ENCODE measurements at places on chromosomes 1 and 21.

GRCh38 chr21:39164523-39164922 is 18.7 kb downstream of the PSMG1 start:
- DNase-seq: no peak

DNA sequence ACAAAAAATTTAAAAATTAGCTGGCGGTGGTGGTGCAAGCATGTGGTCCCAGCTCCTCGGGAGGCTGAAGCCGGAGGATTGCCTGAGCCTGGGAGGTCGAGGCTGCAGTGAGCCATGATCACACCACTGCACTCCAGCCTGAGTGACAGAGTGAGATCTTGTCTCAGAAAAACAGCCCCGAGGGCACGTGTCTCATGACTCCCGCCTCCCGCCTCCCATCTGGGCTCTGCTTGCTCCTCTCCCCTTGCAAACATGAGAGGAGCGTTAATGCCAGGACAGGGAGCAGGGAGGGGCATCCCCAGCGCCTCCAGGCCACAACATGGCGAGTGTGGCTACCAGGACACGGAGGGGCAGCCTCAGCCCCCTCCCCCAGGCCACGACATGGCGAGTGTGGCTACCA is 28.3 kb downstream of the FAAP20 start:
- DNase-seq: no peak

- DNase-seq: no peak
These were observed 267.4 kb downstream of the NPHP4 start for GRCh38 chr1:5724847-5725246.

GRCh38 chr1:116568662-116569380 is 2.0 kb downstream of the CD58 start:
- no peak for DNase-seq

- no peak for DNase-seq
These were observed 26.2 kb downstream of the ATP8B2 start for GRCh38 chr1:154351363-154352068.

- DNase-seq: no peak
These were observed 81.3 kb upstream of the C21orf91 start for GRCh38 chr21:17900281-17900989.

- DNase-seq: no peak
These were observed 4.1 kb upstream of the AGTRAP start for GRCh38 chr1:11731691-11732283.

- no peak for DNase-seq
These were observed 157.6 kb downstream of the NPHP4 start for GRCh38 chr1:5834477-5835178.

- no peak for DNase-seq
These were observed 758 bp upstream of the CNTN2 start for GRCh38 chr1:205041998-205042910.

GRCh38 chr1:27341525-27342252 is at the start of gene SYTL1:
SYTL1 (plus strand) TSS chr1:27342022; CDS start chr1:27345335, 3,313 bp downstream.
- no peak for DNase-seq

- no peak for DNase-seq
These were observed 59.5 kb downstream of the CDK18 start for GRCh38 chr1:205563927-205564441.

DNA sequence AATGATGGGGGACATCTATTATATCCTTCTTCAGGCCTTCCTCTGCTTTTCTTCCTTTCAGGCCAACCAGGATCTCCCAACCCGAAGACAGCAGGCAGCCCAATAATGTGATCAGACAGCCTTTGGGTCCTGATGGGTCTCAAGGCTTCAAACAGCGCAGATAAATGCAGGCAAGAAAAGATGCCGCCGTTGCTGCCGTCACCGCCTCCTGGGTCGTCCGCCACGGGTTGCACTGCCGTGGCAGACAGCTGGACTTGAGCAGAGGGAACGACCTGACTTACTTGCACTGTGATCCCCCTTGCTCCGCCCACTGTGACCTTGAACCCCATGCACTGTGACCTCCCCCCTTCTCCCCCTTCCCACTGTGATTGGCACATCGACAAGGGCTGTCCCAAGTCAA is 27.9 kb downstream of the SZRD1 start:
- no peak for DNase-seq

DNA sequence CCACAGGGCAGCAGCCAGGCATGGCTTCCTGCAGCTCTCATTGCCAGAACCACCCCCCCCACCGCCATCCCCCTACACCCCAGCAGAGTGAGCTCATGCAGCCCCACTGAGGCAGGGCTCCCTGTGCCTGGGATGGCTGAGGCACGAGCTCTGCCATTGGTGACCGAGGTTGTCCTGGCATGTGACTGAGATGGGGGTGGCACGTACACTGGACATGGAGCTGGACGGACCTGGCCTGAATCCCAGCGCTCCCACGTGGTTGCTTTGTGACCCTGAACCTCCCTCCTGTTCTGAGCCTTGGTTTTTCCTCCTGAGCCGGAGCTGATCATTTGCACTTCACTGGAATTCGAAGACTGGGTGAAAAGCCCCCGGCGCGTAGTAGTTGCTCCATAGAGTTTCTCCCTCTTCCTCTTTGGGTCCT is 28.3 kb downstream of the ALPL start:
- no peak for DNase-seq

DNA sequence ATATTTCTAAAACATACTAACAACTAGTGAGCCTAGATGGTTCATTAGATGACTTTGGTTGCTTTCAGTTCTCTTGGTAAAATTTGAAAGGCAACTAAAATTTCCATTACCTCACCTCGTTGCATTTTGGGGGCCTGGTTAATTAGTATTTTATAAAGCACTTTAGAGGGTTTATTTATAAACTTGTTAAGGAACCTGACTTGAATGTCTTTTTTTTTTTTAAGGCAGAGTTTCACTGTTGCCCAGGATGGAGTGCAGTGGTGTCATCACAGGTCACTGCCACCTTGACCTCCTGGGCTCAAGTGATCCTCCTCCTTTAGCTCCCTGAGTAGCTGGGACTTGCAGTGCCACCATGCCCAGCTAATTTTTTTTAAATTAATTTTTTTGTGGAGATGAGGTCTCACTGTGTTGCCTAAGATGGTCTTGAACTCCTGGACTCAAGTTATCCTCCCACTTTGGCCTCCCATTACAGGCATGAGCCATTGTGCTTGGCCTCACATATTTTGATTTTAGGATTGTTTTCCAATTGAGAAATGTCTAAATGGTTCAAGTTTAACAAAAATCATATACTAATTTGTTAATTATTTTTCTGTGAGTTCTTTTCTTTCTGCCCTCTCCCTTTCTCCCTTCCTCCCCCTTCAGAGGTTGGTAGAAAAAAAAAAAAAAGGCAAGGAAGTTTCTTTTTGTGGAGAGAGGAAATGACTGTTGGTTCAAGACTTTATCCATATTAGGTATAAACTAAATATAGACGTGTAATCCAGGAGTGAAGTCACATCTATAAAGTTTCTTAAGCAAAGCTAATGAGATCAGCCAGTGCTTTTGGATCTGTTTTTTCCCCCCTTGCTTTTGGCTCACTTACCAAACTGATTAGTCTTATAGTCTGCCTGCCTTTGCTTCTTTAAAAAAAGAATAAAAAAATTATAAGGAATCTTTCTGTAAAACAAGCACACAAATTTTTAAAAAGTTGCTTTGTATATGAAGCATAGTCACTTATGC is 24.7 kb downstream of the CLIC4 start:
- DNase-seq: peak; percentile 88

DNA sequence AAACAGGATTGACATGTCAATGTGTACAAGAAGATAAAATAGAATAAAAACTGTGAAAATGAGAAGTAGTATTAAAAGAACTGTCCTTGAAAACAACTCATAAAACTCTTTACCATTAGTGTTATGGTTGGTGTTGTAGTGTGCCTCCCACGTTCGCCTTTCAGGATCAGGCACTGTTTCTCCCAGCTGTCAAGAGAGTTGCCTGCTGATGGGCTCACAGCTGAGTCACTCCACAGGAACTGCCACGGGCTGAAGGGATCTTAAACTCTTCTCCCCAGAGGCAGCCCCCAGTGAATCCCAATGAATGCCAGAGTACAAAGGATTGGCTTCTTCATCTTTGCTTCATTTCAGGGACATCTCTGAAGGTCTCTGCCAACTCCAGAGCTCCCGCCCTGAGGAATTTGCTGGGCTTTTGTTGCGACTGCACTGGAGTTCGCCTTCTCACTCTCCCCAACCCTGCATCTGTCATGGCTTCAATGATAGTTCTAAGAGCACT is 119.6 kb downstream of the ADGRL2 start:
- no peak for DNase-seq

- peak; percentile 32 for DNase-seq
These were observed 1.2 kb downstream of the TUT4 start for GRCh38 chr1:52551507-52552235.

GRCh38 chr1:236907205-236907604 is 97.0 kb downstream of the MT1HL1 start:
- DNase-seq: no peak

- DNase-seq: peak; percentile 59
These were observed 11.2 kb downstream of the OR2W3 start for GRCh38 chr1:247906504-247907047.

DNA sequence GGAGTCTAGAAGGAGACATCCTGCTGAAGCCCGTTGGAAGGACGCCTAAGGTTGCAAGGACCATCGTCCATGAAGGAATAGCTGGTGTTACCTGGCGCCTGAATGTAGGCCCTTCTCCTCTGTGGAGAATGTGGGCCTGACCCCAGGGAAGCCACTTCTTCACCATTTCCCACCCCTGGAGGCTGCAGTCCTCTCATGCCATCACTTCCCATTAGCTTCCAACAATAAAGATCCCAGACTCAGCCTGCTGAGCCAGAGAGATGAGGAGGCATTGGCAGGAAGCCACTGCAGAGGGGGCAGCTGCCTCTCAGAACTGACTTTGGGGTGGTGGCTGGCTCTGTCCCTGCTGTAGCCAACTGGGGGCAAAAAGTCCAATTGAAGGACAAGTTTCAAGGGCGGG is 21.3 kb upstream of the KCNE2 start:
- DNase-seq: no peak

- DNase-seq: no peak
These were observed 40.0 kb upstream of the DHCR24 start for GRCh38 chr1:54926970-54927369.

- no peak for DNase-seq
These were observed 8.3 kb downstream of the NFYC start for GRCh38 chr1:40699787-40700186.

- no peak for DNase-seq
These were observed 25.5 kb downstream of the UTS2 start for GRCh38 chr1:7827126-7827955.

DNA sequence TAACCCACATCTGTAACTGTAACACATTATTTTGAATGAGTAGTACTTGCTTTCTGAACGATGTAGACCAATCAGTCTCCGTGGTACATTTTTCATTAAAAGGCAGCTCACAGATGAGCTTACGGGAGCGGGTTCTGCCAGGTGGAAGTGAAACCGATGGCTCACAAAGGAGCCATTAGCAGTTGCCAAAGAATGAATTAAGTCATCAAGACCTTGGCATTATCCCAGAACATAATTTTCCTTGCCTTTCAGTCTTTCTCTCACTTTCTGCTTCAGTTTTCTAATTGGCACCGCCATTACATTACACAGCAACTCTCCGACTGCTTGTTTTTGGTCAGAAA is 33.5 kb upstream of the UTS2 start:
- DNase-seq: no peak

- DNase-seq: no peak
These were observed 26.3 kb downstream of the MYOG start for GRCh38 chr1:203059485-203059884.

DNA sequence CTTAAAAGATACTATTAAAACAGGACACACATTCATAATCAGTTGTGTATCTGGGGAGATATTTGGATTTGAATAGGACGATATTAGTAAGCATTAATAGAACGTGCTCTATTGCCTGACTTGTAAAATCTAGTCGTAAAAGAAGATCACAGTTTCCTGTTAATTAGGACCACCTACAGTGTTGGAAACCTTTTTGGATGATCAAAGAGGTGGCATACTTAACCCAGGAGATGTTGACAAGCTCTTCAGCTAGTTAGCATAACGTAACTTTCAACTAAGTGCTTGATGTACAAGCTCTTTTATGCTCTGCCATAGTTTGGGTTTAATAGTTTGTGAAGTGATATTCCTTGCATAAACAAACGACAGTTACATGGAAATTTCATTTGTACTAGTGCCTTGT is 293.3 kb upstream of the NR5A2 start:
- DNase-seq: no peak

DNA sequence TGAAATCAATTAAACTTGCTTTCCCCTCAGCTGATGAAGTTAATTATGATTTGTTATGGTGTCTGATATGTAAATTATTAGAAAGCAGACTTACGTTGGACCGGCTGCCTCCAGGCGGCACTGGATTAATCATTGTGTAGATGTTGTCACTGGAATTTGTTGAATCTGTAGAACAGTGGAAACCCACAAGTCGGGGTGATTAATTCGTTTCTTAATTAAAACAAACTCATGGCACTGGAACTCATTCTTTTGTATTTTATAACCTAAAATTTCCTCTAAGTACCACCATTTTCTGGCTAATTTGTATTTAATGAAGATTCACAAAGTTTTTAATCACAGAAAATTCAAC is 39.0 kb downstream of the MRPL37 start:
- DNase-seq: no peak

DNA sequence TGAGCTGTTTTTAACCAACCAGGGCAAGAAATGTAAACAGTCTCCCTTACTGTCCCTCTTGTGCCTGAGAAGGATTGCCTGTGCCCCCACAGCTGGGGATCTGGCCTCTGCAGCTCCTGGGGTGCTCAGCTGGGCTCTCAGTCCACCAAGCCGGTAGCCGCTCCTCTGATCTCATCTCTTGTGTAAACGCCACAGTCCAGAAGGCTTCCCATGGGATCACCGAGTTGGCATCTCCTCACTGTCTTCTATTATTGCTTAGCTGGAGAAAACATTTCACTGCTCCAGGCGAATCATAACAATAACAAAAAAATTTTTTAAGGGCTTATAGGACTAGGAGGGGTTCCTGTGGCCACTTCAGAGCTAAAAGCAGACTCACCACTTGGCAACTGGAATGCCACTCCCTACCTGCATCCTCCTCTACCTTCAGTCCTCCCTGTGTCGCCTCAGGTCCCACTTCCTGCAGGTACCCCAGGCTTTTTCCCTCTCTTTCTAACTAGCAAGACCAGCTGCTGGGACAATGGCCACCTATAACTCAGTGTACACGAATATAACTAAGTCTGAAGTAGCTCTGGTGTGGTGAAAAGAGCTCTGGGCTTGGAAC is 75.8 kb downstream of the ATP1A1 start:
- DNase-seq: no peak

- DNase-seq: no peak
These were observed 55.7 kb upstream of the UBE2U start for GRCh38 chr1:64147759-64148158.

DNA sequence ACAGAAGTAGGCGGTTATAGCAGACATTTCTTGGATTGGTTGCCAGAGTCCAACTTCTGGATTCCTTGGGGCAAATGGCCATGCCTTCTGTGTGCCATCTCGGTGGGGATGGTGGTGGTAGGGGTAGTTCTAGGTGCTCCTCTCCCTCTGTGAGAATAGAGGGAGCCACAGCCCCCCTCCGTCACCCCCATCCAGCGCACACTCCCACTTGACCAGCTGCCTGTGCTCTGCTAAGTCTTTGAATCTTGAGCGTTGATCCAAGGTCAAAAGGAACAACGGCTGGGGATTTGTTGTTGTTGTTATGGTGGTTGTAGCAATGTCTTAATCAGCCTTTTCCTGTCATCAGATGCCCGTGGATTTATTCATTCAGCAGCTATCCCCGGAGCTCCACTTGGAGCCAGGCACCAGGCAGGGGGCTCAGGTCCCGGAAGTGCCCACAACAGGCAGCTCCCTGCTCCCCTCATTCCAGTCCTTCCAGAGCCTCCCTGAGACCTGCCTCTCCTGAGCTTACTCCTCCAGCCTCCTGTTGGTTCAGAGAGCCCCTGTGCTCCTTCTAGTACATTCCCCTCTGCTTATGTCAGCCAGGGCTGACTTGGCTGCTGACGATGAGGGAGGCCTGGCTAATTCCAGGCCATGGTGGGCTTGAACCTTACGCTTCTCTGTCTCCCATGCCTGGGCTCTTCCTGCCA is 146.6 kb upstream of the WNT4 start:
- no peak for DNase-seq
